ENCODE measurements at places on chromosomes 3 and 15. TPM values are rescaled to one million over a fixed set of nuclear protein-coding genes. Genes with fewer than 3 reads are reported as not detected.

- no peak for DNase-seq
These were observed 5.2 kb downstream of the TLE3 start for GRCh38 chr15:70092464-70093027.

GRCh38 chr15:93051236-93052089 is 37.5 kb downstream of the RGMA start:
- no peak for DNase-seq

GRCh38 chr3:71285086-71285485 is 298.4 kb downstream of the FOXP1 start:
- no peak for DNase-seq

PDCD6IP gene
- total RNA-seq, result 178 TPM

ZNF620 gene
- 2.4 TPM for total RNA-seq
